NCI-H2171 treated with DMSO at 0.1 percent for 48 hours (cell line): ENCODE measurements at places on chromosomes 5 and 9.
A peak's percentile ranks its signal among the peaks of the same experiment; 100 is the strongest.

GRCh38 chr5:170416526-170416925 lies 27.4 kb upstream of the KCNMB1 start:
- DNase-seq, result no peak

DNA sequence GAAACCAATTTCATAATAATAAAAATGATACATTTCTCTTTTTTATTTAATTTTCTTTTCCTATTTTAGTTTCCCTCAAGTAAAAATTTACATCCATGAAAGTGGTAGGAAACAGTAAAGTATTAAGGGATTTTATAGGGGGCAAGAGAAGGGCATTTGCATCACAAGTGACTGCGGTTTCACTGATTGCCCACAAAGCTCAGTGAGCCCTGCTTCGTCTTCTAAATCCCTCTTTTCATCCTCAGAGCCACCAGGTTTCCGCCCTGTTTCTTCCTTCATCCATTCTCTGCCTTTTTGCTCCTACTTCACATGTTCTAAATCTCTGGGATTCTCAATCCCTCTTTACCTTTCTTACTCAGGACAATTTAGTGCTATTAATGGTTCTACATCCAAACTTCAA lies 491.4 kb downstream of the LRRC70 start:
- no peak for DNase-seq

DNA sequence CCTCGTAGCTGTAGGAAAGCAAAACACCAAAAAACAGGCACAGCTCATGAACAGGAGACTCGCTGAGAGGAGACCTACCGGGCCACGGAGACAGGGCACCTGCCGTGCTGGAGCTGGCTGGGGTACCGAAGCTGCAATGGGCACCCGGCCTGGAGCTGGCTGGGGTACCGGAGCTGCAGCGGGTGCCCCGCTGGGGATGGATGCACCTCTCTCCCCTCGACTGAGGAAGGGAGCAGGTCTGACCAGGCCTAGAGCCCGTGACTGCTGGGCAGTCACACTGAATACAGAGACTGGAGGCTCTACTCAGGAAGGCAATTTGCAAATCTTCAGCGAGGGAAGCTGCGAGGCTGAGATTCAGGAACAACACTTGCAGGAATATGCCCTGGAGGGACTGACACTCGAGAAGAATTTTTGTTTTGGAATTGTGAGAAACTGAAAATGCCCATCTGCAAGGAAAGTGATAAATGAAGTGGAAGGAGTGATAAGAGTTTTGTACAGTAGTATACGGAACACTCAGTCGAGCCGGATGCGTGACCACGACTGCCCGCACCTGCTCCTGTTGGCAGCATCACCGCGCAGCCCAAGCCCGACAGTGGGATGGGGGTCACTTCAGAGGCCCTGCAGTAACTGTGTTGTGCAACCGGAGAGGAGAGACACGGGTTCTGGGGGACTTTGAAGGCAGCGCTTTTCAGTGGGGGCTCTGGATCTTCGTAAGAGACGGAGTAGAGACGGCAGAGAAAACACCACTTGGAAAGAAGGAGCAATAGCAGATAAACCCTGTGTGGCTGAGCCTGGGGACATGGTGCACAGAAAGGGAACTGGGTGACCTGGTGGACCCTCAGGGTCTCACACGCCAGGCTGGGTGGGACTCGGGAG lies 27.9 kb upstream of the LPCAT1 start:
- DNase-seq, result no peak

DNA sequence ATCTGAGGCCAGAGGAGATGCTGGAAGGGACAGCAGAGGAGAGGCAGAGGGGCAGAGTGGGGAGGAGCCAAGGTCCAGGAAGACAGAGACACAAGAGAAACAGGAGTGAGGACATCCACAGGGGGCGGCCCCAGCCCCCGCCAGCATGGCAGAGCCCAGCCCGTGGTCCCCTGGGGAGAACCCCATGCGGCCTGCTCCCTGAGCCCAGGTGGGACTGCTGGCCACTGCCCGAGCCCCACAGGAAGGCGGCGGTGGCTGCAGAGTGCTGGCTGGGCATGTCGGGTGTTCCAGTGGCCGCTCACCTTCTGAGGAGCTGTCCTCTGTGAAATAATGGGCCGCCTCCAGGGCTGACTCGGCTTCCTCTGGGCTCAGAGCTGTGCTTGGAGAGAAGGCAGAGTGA lies 8.9 kb upstream of the MRNIP start:
- DNase-seq, result no peak

- DNase-seq, result peak; percentile 40
Measured at GRCh38 chr9:33229359-33230114, 10.4 kb upstream of the SPINK4 start.

- DNase-seq, result peak; percentile 95
Measured at GRCh38 chr9:132037458-132037857, 42.2 kb downstream of the MED27 start.

- DNase-seq, result no peak
Measured at GRCh38 chr9:26142201-26142600, 464.0 kb upstream of the TUSC1 start.

- no peak for DNase-seq
Measured at GRCh38 chr5:126508962-126509279, 85.7 kb downstream of the GRAMD2B start.

DNA sequence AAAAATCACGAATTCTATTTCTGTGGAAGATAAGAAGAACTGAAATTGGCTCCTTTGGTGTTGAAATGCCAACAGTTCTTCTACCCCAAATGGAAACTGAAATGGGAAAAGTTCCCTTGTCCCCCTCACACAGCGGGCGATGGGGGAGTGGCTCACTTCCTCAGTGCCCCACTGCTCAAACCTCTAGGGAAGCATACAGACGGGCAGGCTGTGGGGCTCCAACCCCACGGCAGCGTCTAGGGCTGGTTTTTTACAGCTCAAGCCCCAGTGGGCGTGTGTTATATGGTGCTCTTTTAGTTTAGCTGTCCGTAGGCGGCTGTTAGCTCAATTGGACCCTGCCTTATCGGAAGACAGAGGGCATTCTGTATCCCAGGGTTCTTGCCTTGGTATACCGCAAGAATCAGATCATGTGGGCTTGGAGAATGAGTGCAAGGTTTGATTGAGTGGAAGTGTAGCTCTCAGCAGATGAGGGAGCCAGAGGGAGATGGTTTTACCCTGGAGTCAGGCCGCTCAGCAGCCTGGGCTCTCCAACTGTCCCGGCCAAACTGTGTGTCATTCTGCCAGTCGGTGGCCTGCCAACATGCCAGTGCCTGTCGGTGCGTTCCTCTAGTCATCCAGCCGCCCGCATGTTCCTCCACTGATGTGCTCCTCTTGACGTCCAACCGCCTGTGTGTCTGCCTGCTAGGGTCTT lies 166.3 kb upstream of the ZNF608 start:
- DNase-seq, result no peak

GRCh38 chr9:69573651-69574050 lies 98.5 kb downstream of the APBA1 start:
- peak; percentile 66 for DNase-seq

DNA sequence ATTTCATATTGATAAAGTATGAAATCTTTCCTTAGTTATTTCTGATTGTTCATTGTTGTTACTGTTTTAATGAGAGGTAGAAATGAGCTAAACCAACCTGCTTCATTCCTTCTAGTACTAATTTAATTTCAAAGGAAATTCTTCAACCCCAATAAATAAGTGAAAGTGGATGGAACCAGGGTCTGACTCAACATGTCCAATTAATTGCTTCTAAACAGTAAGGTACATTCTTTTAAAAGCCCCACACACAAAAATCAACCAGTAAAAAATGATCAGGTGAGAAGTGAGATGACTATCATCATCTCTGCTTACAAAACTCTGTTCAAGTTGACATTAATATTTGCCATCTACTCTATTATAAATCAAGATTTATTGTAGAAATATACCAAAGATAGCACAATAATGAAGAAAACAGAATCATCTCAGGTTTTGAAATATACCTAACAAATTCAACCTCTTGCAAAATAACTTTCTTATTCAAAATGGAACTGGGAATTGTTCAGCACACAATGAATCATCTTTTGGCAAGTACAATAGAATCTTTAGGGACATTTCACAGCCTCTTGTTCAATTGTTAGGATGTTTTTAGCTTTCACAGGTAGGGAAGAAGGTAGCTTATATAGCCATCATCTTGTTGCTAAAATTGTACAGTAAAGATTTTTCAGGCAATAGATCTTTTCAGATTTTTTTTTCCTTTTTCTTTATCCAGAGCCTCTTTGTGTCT lies 114.5 kb downstream of the RPS23 start:
- no peak for DNase-seq

- DNase-seq, result no peak
Measured at GRCh38 chr5:99945478-99946442, 589.4 kb upstream of the FAM174A start.

DNA sequence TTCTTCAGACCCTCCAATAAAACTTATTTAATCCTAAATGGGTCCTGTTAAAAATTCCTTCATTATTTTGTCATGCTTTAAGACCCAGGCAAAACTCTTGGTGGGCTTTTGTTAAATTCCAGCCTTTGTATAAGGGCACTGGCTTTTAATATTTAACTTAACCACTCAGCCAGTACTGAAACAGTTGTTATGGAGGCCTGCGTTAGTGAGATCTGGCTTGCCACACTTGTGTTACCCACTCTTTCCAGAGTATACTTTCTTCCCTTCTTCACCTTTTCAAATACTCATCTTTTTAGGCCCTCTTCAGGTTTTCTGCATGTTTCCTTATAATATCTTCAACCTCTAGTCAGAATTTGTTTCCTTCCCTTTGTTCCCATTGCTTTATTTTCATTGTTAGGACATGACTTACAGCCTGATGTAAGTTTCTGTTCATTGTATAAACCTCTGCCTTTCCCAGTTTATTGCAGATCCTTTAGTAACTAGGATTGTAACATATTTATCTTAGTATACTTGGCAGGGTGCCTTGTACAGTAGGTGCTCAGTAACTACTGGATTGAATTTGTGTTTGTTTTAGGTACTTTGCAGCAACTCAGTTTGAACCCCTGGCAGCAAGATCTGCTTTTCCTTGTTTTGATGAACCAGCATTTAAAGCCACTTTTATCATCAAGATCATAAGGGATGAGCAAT lies 48.8 kb downstream of the LNPEP start:
- DNase-seq, result no peak

- no peak for DNase-seq
Measured at GRCh38 chr5:176654856-176655255, 7.6 kb downstream of the TSPAN17 start.

- no peak for DNase-seq
Measured at GRCh38 chr5:179874536-179875292, 16.1 kb upstream of the MRNIP start.

GRCh38 chr5:10456583-10457420 lies 15.1 kb downstream of the ROPN1L start:
- DNase-seq, result no peak

DNA sequence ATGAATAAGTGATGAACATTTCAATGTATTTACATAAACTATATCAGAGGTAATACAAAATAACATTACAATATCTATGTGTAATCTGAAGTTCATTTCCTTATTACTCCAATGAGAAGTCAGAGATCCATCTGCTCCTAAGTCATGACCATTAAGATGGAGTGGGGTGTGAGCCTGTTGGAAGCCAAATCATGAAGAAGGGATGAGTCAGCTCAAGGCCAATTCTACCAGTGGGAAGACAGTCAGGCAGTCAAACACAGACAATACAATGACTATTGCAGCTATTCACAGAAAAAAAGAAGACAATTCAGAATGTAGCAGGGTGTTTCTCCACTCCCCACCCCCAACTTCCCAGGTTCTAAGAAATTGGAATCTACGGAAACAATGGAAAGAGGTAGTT lies 155.0 kb downstream of the NFIB start:
- no peak for DNase-seq

GRCh38 chr5:73370095-73370494 lies 78.5 kb downstream of the FOXD1 start:
- DNase-seq, result no peak

GRCh38 chr9:91711755-91712601 lies 238.1 kb downstream of the ROR2 start:
- no peak for DNase-seq

GRCh38 chr9:10806868-10807267 lies 194.1 kb upstream of the PTPRD start:
- DNase-seq, result no peak

DNA sequence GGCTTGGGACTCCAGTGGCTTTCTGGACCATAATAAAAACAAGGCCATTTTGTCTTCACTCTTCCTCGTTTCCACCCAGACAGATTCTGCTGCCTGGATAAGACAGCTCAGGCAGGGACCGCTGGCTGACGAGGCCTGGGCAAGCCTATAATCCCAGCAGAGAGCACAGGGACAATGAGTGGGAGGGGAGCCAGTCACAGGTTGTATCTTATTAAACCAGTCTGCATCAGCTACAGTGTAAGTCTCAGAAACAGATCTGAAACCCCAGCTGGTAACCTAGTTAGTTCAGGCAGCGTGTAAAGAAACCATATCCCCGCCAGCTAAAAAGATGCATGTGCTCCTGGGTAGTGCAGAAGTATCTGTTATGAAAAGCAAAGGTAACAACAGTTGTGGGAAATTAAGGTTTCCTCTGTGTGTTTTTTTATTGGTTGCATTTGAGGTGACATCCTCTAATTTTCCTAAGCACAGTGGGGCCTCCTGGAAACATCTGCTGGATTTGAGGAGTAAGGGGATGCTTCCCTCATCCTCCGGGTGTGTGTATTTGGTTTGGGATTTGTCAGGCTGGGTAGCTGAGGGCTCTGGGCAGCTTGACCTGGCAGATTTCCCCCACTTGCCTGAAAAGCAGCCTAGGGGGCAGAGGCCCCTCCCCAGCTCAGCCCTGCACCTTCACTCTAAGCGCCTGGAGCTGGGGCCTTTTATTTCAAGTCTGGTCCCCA lies 15.2 kb upstream of the TAL2 start:
- DNase-seq, result peak; percentile 71

DNA sequence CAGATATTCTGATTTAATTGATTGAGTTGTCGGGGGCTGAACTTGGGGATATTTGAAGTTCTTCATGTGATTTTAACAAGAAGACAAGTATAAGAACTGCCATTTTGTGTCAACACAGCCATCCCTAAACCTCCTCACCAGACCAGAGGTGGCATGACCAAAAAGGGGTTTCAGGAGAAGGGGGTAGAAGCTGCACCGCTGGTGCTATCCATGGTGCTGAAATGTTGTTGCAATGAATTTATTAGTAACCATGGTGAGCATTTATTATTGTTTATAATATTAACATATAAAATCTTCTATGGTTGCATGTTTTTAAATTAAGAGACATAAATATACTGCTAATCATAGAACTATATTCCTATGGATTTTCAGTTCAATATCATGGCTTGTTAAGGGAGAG lies 72.3 kb downstream of the GNA14 start:
- DNase-seq, result no peak

GRCh38 chr5:62720031-62720441 lies 141.4 kb downstream of the LRRC70 start:
- DNase-seq, result no peak

DNA sequence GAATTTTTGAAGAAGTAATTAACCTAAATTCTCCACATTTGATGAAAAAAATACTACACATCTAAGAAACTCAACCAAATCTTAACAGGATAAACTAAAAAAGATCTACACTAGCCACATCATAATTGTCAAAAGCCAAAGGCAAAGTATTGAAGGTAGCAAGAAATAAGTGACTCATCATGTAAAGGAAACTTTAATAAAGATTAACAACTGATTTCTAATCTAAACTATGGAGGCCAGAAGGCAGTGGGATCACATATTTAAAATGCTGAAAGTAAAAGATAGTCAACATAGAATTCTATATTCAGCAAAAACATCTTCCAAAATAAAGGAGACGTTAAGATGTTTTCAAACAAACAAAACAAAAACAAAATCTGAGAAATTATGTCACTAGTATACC lies 2002.9 kb downstream of the MAT2B start:
- DNase-seq, result no peak
